ENCODE measurements at places on chromosomes 2 and 18.

- no peak for DNase-seq
These were observed 52.8 kb downstream of the GALNT1 start for GRCh38 chr18:35634323-35634722.

DNA sequence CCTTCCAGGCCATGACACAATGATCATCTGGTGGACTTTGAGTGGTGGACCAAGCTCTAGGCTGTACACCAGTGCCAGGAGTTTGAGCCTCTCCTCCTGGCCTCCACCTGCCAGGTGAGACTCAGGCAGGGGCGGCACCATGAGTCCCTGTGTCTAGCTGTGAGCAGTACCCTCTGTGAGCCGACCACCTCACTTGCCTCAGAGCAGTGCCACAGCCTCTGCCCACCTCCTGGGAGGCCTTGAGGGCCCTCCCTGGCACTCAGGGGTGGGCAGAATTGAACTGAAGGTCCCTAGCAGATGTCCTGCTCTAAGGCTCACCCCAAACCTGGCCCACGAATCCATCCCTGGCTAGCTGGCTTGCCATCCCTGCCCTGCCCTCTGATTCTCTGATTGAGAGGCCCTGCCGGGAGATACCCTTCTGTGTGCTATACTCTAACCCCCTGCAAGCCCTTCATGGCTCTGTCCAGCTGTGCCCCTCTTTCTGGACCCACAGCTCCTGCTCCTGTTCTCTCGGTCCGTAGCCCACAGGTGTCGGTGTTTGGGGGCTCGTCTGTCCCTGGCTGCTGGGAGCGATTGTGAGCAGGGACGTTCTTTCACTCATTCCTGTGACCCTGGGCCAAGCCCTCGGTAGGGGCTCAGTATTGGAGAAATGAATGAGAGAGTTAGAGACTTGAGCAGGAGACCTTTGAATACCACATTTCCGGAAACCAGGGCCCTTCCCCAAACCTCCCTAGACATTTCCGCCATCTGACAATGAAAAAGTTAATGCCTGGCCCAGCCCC is 70.0 kb downstream of the INHBB start:
- DNase-seq: no peak

DNA sequence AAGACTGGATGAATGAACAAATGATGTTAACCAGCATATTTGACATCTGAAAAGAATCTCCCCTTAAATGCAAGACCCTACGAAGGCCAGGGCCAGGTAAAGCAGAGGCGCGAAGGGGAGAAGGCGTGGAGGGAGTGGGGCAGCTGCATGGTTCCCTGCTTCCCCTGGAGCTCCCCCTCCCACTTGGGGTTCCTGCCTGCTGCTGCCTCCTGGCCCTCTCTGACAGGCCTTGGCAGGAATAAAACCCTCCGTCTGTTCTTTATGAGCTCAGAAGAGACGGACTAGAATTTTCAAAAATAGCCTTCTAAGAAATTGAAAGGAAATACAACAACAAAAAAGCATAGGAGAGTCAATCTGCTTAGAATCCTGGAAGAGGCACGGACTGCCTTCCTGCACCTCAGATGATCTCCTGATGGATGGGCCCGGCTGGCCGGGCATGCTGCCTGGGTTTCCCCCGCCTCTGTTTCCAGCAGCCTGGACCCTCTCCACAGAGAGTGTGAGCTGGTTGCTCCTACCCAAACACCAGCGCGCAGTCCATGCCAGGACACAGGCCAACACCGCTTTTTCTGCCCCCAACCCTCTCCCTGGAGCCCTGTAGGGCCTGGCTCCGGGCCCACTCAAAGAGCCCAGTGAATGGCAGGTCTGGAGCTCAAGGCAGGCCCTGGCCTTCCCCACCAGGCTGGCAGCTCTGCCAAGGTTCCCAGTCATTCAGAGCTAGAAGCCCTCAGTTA is 23.9 kb downstream of the CFAP65 start:
- DNase-seq: no peak

GRCh38 chr2:239769554-239770245 is 255.4 kb downstream of the NDUFA10 start:
- DNase-seq: no peak
